A673 (cell line): ENCODE measurements at places on chromosomes 16 and 17. TPM values are rescaled to one million over a fixed set of nuclear protein-coding genes. Genes with fewer than 3 reads are reported as not detected.

Gene TBX4
- not detected in 2 replicates for total RNA-seq

Gene RAB37
- total RNA-seq, result not detected in 2 replicates

Gene ADGRG1
- total RNA-seq, result 0.75 and 1.0 TPM in 2 replicates

Gene ABCA6
- 2.1 and 3.5 TPM in 2 replicates for total RNA-seq

Gene LPCAT2
- total RNA-seq, result 8.2 and 11.6 TPM in 2 replicates

Gene KRTAP1-5
- total RNA-seq, result not detected in 2 replicates

Gene C1QTNF8
- not detected in 2 replicates for total RNA-seq

Gene RAB26
- total RNA-seq, result 0.49 and 1.7 TPM in 2 replicates

Gene LPO
- total RNA-seq, result 0.34 TPM in 1 of 2 replicates, not detected in the other

Gene AMDHD2
- total RNA-seq, result 52.2 and 53.3 TPM in 2 replicates

Gene WNT9B
- not detected in 2 replicates for total RNA-seq

Gene HLF
- 3.2 and 5.1 TPM in 2 replicates for total RNA-seq

DNA sequence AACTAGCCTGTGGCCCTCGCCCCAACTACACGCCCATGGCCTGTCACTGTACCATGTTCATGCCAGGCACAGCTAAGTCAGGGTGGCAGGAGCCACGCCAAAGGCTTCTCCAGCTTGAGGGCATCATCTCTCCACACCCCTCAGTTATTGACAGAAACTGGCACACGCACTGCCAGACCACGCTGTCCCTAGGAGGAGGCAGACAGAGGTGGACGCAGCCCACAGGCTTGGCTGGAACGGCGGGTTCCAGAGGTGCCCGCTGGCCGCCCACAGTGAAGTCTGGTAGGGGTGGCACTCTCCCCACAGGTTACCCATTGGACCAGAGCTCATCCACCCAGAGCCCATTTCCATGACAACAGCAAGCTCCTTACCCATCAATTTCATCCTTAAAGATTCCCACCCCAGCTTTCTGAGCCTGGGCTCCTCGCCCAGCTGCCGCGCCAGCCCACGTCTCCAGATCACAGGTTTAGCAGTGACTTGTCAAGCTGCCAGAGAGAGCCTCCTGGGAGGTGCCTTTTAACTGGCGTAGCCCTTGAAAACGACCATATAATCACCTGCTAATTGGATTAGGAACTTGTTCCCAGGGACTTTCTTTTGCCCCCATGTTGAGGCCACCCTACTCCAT lies 27.9 kb downstream of the RPRML start:
- no peaks in the 10 kb centered on the region for H3K36me3 ChIP-seq
- no peaks in the 10 kb centered on the region for H3K4me1 ChIP-seq
- no peak overlapping the region for H3K27ac ChIP-seq
- H3K27me3 ChIP-seq, result no peaks in the 10 kb centered on the region
- no peak overlapping the region for H3K4me3 ChIP-seq

DNA sequence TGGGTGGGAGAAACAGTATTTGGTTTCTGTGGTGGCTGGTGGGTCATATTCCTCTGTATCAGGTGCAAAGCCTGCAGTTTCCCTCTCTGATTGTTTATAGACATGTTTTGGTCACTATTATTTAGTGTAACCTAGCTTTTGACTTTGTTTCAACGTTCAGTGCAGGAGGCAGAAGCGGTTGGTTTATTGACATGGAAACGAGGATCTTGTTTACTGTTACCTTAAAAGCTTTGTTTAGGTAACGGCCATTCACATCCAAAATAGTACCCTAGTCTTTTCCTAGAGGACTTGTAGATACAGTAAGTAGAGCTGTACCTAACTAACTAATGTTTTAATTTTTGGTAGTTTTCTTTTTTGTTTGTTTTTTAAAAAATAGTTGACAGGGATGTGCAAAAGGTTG lies 3.5 kb downstream of the MSI2 start:
- no peak overlapping the region for H3K4me3 ChIP-seq
- DNase-seq, result no peak
- H3K27me3 ChIP-seq, result no peaks in the 10 kb centered on the region
- H3K4me1 ChIP-seq, result peaks cover 8% of the 10 kb centered on the region

GRCh38 chr17:10270258-10270657 lies 71.9 kb upstream of the GAS7 start:
- no peaks in the 10 kb centered on the region for H3K4me1 ChIP-seq
- H3K27me3 ChIP-seq, result no peaks in the 10 kb centered on the region
- no peaks in the 10 kb centered on the region for H3K36me3 ChIP-seq
- H3K27ac ChIP-seq, result no peak overlapping the region
- H3K4me3 ChIP-seq, result no peak overlapping the region
- DNase-seq, result no peak

DNA sequence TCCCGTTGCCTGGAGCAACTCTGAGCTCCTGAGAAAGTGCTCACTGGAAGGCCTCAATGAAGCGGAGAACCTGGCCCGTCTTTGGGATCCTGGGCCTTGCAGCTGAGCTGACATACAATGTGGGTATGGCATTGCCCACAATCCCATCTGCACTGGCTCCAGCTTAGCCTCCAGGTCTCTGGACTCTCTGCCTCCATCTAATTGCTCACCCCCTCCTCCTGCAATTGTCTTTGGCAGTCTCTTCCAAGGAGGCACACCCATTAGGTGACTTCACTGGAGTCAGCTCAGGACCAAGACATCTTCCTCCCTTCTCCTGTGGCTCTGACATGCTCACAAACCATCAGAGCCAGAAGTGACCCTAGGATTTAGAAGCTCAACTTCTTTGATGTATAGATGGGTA lies 1.5 kb downstream of the DLX4 start:
- peaks cover 92% of the 10 kb centered on the region for H3K27me3 ChIP-seq
- DNase-seq, result no peak
- no peak overlapping the region for H3K4me3 ChIP-seq
- no peaks in the 10 kb centered on the region for H3K36me3 ChIP-seq
- H3K27ac ChIP-seq, result no peak overlapping the region
- no peaks in the 10 kb centered on the region for H3K4me1 ChIP-seq

GRCh38 chr17:6508519-6509030 lies 47.8 kb downstream of the PITPNM3 start:
- H3K27ac ChIP-seq, result no peak overlapping the region
- DNase-seq, result no peak
- H3K4me1 ChIP-seq, result peaks cover 4% of the 10 kb centered on the region

GRCh38 chr17:1755252-1755826 lies 6.5 kb upstream of the SERPINF1 start:
- H3K27me3 ChIP-seq, result no peaks in the 10 kb centered on the region
- DNase-seq, result no peak

- H3K27ac ChIP-seq, result no peak overlapping the region
- H3K27me3 ChIP-seq, result no peaks in the 10 kb centered on the region
- H3K36me3 ChIP-seq, result no peaks in the 10 kb centered on the region
Observed at GRCh38 chr17:82315703-82316358, 1.6 kb downstream of the CD7 start.

DNA sequence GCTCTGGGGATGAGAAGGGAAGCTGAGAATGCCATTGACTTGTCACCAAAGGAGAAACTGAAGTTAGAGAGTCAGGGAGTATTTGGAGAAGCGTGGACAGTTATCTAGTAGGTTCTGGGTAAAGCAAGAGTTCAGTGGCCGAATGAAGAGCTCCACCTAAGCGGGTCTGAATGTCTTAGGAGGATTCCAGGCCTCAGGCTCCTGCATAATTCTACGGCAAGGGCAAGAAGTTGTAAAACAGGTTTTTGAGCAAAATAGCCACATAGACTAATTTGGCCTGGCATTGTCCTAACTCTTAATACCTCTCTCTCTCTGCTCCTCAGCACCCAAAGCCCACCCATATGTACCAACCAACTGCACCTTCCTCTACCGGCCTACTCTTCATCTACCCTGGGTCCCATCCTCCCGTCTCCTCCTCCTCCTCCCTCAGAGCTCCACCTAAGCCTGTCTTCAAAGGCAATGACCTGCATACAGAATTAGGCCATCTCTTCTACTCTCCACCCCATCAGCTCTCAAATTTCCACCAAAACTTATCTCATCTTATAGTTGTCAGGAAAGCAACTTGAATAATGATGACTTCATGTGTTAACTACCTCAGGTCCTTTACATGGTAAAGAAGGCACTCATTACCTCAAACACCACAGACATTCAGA lies 42.0 kb upstream of the KCNJ2 start:
- H3K4me3 ChIP-seq, result no peak overlapping the region
- H3K27me3 ChIP-seq, result no peaks in the 10 kb centered on the region
- no peak overlapping the region for H3K27ac ChIP-seq
- H3K36me3 ChIP-seq, result no peaks in the 10 kb centered on the region

DNA sequence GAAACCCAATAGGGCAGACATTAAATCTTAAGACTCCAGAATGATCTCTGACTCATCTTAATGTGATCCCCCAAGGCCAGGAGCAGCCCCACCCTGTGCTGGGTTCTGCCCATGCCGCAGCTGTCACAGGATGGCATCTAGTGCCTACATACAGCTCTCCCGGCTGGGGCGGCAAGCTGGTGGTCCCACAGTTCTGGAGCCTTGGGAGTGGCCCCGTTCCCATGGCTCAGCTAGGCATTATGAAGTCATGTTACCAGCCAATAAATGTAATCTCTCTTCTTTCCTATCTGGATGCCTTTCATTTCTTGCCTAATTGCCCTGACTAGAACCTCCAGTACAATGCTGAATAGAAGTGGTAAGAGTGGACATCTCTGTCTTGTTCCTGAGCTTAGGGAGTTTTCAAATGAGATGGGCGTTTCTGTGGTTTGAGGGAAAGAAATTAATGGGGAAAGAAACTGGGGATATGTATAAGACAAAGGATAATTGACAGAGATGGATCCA lies 95.7 kb upstream of the DNAH17 start:
- H3K27me3 ChIP-seq, result no peaks in the 10 kb centered on the region
- H3K27ac ChIP-seq, result no peak overlapping the region
- no peak overlapping the region for H3K4me3 ChIP-seq
- DNase-seq, result no peak

DNA sequence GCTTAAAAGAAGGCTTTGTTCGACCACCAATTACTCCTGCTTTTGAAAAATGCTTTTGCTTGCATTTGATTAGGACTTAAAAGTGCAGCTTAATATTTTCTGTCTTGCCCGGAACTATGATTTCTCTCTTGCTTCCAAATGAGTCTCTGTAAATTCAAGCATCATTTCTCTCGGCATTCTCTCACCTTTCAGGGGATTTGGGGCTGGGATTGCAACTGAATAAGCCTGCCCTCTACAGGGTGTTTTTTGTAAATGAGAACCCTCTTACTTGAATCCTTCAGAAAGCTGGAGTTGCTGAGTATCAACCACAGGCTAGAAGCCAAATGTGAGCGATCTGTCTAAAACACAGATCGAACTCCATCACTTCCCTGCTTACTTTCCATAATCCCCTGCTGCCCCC lies 234.6 kb downstream of the TMEM114 start:
- H3K36me3 ChIP-seq, result no peaks in the 10 kb centered on the region
- no peak overlapping the region for H3K27ac ChIP-seq
- no peaks in the 10 kb centered on the region for H3K4me1 ChIP-seq
- no peak overlapping the region for H3K4me3 ChIP-seq
- no peaks in the 10 kb centered on the region for H3K27me3 ChIP-seq

DNA sequence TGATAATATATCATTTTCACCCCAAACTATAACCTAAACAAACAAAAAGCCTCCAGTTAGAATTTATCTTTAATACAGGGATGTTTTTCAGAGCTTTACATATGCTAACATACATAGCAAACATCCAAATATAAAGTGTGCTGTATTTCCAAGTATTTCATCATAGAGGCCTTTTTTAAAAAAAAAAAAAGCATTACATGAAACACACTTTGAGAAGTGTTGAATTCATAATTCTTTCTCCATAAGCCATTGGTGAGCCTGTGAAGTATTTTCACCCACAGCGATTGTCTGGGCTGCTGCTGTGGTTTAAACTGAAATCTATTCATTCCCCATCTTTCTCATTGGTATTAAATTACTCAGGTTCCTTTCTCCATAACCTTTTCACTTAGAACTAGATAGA lies 503.4 kb upstream of the CDH8 start:
- no peaks in the 10 kb centered on the region for H3K4me1 ChIP-seq
- no peak for DNase-seq
- no peaks in the 10 kb centered on the region for H3K27me3 ChIP-seq
- H3K4me3 ChIP-seq, result no peak overlapping the region
- H3K36me3 ChIP-seq, result no peaks in the 10 kb centered on the region

DNA sequence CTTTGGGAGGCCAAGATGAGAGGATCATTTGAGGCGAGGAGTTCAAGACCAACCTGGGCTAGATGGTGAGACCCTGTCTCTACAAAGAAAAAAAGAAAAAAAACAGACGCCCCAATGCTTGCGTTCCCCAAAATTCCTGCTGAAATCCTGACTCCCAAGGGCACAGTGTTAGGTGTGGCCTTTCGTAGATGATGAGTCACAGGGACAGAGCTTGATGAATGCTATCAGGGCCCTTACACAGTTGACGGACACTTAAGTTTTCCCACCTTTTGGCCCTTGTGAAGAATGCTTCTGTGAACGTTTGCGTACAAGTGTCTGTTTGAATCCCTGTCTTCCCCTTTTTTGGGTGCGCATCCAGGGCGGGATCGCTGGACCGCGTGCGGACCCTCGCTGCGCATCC lies 16.5 kb upstream of the ZNF750 start:
- H3K36me3 ChIP-seq, result peaks cover 2% of the 10 kb centered on the region
- no peaks in the 10 kb centered on the region for H3K27me3 ChIP-seq
- H3K27ac ChIP-seq, result no peak overlapping the region
- DNase-seq, result no peak
- no peak overlapping the region for H3K4me3 ChIP-seq

GRCh38 chr16:23466162-23466885 lies 13.3 kb upstream of the COG7 start:
- no peak for DNase-seq
- H3K4me1 ChIP-seq, result no peaks in the 10 kb centered on the region
- H3K27me3 ChIP-seq, result no peaks in the 10 kb centered on the region
- no peak overlapping the region for H3K4me3 ChIP-seq
- H3K27ac ChIP-seq, result no peak overlapping the region

GRCh38 chr17:79991140-79991923 lies 44.3 kb downstream of the TBC1D16 start:
- DNase-seq, result peak; percentile 90
- H3K4me3 ChIP-seq, result peak overlapping the region; percentile 48
- no peaks in the 10 kb centered on the region for H3K27me3 ChIP-seq
- H3K4me1 ChIP-seq, result peaks cover 41% of the 10 kb centered on the region

- H3K36me3 ChIP-seq, result no peaks in the 10 kb centered on the region
- no peaks in the 10 kb centered on the region for H3K27me3 ChIP-seq
- no peak overlapping the region for H3K27ac ChIP-seq
- no peak for DNase-seq
Observed at GRCh38 chr17:9308069-9308468, 267.6 kb downstream of the STX8 start.

DNA sequence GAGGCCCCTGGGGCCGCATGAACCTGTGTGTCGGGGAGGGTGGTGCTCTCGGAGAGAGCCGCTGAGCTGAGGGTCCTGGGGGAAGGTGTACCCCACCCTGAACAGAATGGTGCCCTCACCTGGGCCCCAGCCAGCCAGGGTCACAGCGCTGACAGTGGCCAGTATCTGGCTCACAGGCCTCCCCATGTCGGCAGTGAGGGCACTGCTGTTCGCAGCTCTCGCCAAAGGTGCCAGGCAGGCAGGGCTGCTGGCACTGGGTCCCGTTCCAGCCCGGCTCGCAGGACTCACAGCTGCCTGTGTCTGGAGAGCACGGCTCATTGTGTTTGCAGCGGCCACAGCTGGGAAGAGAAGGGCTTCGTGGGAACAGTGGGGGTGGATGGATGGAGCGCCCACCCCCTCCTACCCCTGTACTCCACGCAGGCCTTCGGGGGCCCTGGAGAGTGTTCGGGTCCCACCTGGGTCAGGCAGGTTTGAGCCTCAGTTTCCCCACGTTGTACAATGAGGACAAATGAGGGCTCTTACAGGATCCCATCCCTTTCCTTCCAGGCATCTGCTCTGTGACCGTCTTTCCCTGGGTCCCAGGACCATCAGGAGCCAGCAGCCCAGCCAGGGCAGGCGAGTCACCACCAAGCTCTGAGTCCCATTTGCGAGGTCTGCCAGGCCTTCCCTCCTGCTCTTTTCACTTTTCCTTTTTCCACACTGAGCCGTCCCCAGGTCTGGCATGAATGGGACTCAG lies 5.0 kb downstream of the SCARF1 start:
- H3K36me3 ChIP-seq, result no peaks in the 10 kb centered on the region
- no peak for DNase-seq
